ENCODE measurements at places on chromosomes 4 and X. TPM values are rescaled to one million over a fixed set of nuclear protein-coding genes. Genes with fewer than 3 reads are reported as not detected.

The ASB5 gene
- total RNA-seq = 0.51 TPM

The APLN gene
- total RNA-seq = 0.17 TPM

The DGKK gene
- total RNA-seq = not detected

The SAP30 gene
- 101 TPM for total RNA-seq

The AMBN gene
- not detected for total RNA-seq

The SMIM43 gene
- total RNA-seq = 0.83 TPM

The FOXR2 gene
- not detected for total RNA-seq

The PLK4 gene
- 1.3 TPM for total RNA-seq

All from fibroblast of lung (primary cell).